ENCODE measurements at places on chromosomes 5 and 9. TPM values are rescaled to one million over a fixed set of nuclear protein-coding genes. Genes with fewer than 3 reads are reported as not detected.

The DNAJB5 gene
- 7.1 TPM for polyA plus RNA-seq

The TOR1B gene
- 7.8 TPM for polyA plus RNA-seq

The PKD2L2 gene
- 0.07 TPM for polyA plus RNA-seq

The MAMDC2 gene
- polyA plus RNA-seq, result 5.3 TPM

The C1QTNF2 gene
- 0.85 TPM for polyA plus RNA-seq

The NDUFS4 gene
- 106 TPM for polyA plus RNA-seq

The ELAVL2 gene
- not detected for polyA plus RNA-seq

The SLC24A2 gene
- polyA plus RNA-seq, result not detected

The TMEM215 gene
- not detected for polyA plus RNA-seq

The SH3GL2 gene
- polyA plus RNA-seq, result 0.60 TPM

The EPB41L4B gene
- polyA plus RNA-seq, result 160 TPM

The SPATA24 gene
- polyA plus RNA-seq, result 7.9 TPM

The CTXN3 gene
- not detected for polyA plus RNA-seq

The PAEP gene
- not detected for polyA plus RNA-seq

The GFPT2 gene
- polyA plus RNA-seq, result 6.6 TPM

The NXNL2 gene
- polyA plus RNA-seq, result not detected

The AHRR gene
- polyA plus RNA-seq, result 1.8 TPM

The MEGF10 gene
- polyA plus RNA-seq, result not detected

The PCDHB13 gene
- polyA plus RNA-seq, result 0.23 TPM

Data from sigmoid colon (tissue), 7 donors.